ENCODE measurements at places on chromosomes 12 and 14. TPM values are rescaled to one million over a fixed set of nuclear protein-coding genes. Genes with fewer than 3 reads are reported as not detected.

The PSMB11 gene
- not detected for total RNA-seq

The OAS2 gene
- 35.4 TPM for total RNA-seq

The PRICKLE1 gene
- total RNA-seq, result 0.86 TPM

The APOLD1 gene
- total RNA-seq, result 3.1 TPM

The SLC10A1 gene
- not detected for total RNA-seq

DNA sequence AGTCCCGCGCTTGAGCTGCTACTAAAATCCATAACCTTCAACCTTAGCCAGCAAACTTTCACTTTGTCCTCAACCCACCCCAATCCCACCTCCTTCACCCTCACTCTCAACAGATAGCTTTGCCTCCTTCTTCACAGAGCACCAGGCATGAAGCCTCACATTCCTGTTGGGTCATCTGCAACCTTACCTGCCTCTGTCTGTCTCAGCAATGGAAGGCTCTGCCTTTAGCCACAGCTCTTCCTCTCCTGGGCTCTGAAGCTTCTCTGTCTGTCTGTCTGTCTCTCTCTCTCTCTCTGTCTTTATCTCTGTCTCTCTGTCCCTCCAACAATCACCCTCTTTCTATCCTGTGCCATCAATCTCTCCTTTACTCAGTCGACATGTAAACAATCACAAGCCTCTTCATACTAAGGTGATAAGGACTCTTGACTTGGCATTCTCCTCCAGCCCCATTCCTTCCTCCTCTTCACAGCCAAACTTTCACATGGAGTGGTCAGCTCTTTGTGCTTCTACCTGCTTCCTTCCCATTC is 220.8 kb downstream of the SPTSSA start:
- H3K4me3 ChIP-seq, result no peak overlapping the region
- no peaks in the 10 kb centered on the region for H3K4me1 ChIP-seq
- H3K27ac ChIP-seq, result no peak overlapping the region
- DNase-seq, result no peak
- peaks cover 2% of the 10 kb centered on the region for H3K36me3 ChIP-seq

GRCh38 chr12:50537538-50537919 is 32.7 kb downstream of the DIP2B start:
- DNase-seq, result no peak
- H3K4me3 ChIP-seq, result peak overlapping the region; percentile 41
- peaks cover 7% of the 10 kb centered on the region for H3K36me3 ChIP-seq
- no peaks in the 10 kb centered on the region for H3K27me3 ChIP-seq

- H3K27ac ChIP-seq, result peak overlapping the region; percentile 98
- no peaks in the 10 kb centered on the region for H3K36me3 ChIP-seq
- H3K27me3 ChIP-seq, result no peaks in the 10 kb centered on the region
- DNase-seq, result peak; percentile 60
- H3K4me3 ChIP-seq, result peak overlapping the region; percentile 67
Measured at GRCh38 chr12:92593734-92594402, 108.9 kb upstream of the PLEKHG7 start.

DNA sequence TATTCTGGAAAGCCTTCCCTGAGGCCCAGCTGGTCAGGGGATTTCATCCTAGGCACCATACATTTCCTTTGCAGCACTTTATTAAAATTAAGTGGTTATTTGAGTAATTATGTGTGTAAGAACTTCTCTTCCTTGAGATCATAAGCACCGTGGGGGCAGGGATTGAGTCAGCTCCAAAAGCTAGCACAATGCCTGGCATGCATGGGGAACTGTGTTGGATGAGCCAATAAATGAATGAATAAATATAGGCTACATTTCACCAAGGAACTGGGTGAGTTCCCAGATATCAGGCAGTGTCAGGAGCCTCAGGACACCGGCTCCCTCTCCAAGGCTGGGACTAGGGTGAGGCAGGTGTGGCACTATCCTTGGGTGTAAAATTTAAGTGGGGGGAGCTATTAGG is 82.8 kb upstream of the FBXO21 start:
- no peak overlapping the region for H3K27ac ChIP-seq
- no peaks in the 10 kb centered on the region for H3K36me3 ChIP-seq
- DNase-seq, result no peak
- no peaks in the 10 kb centered on the region for H3K4me1 ChIP-seq
- no peak overlapping the region for H3K4me3 ChIP-seq
- peaks cover 20% of the 10 kb centered on the region for H3K27me3 ChIP-seq

DNA sequence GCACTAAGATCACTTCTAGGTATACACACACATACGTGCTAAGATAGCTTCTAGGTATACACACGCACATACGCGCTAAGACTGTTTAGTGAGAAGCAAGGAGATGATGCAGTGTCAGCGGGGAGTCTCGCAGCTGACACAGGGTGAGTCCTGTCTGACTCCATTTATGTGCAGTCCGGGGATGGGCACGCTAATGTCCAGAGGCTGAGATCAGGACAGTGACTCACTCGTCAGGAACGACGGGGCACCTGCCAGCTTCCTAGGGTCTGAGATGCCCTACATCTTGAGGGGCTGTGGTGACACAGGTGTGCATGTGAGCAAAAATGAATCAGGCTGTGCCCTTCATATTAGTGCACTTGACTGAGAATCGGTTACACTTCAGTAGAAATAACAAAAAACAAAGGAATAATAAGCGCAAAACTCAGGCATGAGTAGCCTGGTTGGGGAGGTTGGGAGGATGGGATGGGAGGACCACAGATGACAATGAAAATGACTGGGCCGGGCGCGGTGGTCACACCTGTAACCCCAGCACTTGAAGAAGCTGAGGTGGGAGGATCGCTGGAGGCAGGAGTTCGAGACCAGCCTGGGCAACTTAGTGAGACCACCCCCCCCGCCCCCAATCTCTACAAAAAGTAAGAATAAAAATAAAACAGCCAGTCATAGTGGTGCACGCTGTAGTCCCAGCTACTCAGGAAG is 29.1 kb upstream of the ULK1 start:
- no peaks in the 10 kb centered on the region for H3K27me3 ChIP-seq
- H3K4me1 ChIP-seq, result peaks cover 11% of the 10 kb centered on the region
- H3K4me3 ChIP-seq, result no peak overlapping the region
- H3K27ac ChIP-seq, result no peak overlapping the region
- no peaks in the 10 kb centered on the region for H3K36me3 ChIP-seq

DNA sequence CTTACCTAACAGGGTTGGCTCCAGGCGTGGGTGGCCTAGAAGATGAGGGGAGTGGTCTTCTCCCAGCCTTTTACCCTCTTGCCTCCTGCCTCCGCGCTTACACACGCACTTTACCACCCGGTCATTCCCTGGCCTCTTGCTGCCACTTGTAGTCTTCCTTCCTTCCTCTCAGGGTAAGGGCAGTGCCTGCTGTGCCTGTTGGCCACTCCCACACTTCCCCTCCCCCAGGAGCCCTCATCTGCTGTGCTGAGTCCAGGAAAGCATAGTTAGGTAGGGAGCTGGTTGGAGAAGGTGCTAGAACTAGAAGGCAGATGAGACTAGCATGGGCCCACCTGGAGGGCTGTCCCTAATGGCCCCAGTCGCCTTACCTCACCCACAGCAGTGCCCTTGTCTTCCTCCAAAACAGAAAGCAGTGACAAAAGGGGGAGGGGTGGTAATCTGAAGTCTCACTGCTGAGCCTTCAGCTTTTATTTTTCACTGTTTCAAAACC is 54.3 kb upstream of the SRSF5 start:
- H3K4me3 ChIP-seq, result peak overlapping the region; percentile 28
- no peaks in the 10 kb centered on the region for H3K27me3 ChIP-seq
- peak overlapping the region; percentile 90 for H3K27ac ChIP-seq
- no peak for DNase-seq
- H3K4me1 ChIP-seq, result peaks cover 47% of the 10 kb centered on the region

DNA sequence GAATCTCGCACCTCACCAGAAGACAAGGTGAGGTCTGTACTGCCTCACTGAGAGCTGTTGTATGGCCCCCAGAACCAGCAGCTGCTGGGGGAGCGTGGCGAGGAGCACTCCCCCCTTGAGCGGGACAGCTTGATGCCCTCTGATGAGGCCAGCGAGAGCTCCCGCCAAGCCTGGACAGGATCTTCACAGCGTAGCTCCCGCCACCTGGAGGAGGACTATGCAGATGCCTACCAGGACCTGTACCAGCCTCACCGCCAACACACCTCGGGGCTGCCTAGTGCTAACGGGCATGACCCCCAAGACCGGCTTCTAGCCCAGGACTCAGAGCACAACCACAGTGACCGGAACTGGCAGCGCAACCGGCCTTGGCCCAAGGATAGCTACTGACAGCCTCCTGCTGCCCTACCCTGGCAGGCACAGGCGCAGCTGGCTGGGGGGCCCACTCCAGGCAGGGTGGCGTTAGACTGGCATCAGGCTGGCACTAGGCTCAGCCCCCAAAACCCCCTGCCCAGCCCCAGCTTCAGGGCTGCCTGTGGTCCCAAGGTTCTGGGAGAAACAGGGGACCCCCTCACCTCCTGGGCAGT is 9.3 kb downstream of the CACNB3 start:
- H3K4me1 ChIP-seq, result peaks cover 25% of the 10 kb centered on the region
- H3K27me3 ChIP-seq, result no peaks in the 10 kb centered on the region
- H3K36me3 ChIP-seq, result peaks cover 4% of the 10 kb centered on the region
- no peak overlapping the region for H3K4me3 ChIP-seq

GRCh38 chr12:110853836-110854235 is 7.0 kb downstream of the CCDC63 start:
- DNase-seq, result no peak
- H3K36me3 ChIP-seq, result no peaks in the 10 kb centered on the region
- no peak overlapping the region for H3K27ac ChIP-seq
- no peaks in the 10 kb centered on the region for H3K4me1 ChIP-seq
- no peak overlapping the region for H3K4me3 ChIP-seq

GRCh38 chr14:66746316-66747006 is 238.5 kb downstream of the GPHN start:
- no peak overlapping the region for H3K4me3 ChIP-seq
- peak overlapping the region; percentile 21 for H3K27ac ChIP-seq
- DNase-seq, result no peak
- H3K4me1 ChIP-seq, result peaks cover 2% of the 10 kb centered on the region

DNA sequence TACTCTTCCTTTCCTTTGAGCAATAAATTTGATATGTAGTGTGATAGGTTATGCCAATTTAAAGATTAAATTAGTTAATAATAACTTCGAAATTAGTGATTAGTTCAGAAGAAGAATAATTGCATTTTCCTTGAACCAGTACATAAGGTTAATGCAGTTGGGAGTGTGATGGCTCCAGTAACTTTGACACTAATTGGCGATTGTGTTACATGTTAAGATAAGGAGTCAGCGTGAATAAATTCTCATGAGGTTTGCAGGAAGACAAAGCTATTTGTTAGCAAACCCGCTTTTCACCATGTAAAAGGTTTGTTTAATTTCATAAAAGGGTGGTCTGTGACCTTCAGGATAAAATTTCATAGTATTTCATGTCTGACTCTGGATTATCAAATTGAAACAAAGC is 1226.8 kb downstream of the SLC16A7 start:
- no peak overlapping the region for H3K27ac ChIP-seq
- no peaks in the 10 kb centered on the region for H3K27me3 ChIP-seq
- no peak overlapping the region for H3K4me3 ChIP-seq

DNA sequence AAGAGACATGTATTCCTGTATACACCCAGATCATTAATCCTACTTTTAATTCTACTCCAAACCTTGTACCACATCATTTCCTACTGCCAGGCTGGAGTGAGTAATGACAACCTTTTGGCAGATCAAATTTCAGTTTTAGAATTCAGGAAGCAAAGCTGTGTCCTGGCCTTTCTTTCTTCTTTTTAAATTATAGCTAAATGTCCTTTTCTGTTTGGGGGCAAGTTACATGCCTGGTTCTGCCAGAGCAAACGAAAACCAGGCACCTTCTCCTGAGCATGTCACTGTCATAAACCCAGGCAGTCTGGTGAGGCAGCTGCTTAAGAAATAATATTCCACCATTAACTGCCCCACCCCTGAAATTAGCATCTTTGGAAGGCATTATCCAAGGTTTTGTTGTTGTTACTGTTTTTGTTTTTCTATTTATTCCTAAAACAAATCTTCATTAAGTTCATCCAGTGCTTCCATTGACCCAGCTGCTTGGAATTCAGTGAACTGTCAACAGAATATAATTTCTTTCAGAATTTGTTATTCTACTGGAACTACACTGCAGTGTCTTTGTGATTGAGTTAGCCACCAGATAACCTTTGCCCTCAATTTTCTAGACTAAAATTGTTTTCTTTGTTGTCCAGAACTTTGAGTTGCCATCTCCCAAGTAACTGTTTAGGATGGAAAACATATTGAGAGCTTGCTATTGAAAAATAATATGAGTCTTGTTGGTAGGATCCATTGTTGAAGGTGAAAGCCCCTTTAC is 33.2 kb downstream of the SAMD4A start:
- H3K4me1 ChIP-seq, result no peaks in the 10 kb centered on the region
- peaks cover 4% of the 10 kb centered on the region for H3K36me3 ChIP-seq
- no peak overlapping the region for H3K4me3 ChIP-seq
- peaks cover 28% of the 10 kb centered on the region for H3K27me3 ChIP-seq
- no peak overlapping the region for H3K27ac ChIP-seq

DNA sequence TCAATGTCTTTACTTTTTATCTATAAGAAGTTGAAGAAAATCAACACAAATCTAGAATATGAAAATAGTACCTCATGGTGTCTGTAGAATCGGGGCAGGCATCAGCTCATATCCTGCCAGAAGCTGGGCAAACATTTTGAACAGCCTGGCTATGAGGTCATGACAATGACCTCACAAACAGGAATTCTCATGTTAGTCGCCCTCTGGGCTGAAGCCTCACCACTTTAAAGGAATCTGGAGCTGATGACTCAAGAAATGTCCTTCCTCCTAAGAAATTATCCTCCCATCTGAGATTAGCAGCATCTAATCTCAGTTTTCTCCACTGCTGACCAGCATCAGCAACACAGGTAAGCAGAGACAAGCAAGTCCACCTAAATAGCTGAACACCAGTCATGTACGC is 27.1 kb downstream of the CLIP1 start:
- no peaks in the 10 kb centered on the region for H3K27me3 ChIP-seq
- no peak overlapping the region for H3K4me3 ChIP-seq
- H3K27ac ChIP-seq, result peak overlapping the region; percentile 14
- peaks cover 22% of the 10 kb centered on the region for H3K4me1 ChIP-seq

- H3K4me3 ChIP-seq, result no peak overlapping the region
- peaks cover 31% of the 10 kb centered on the region for H3K27me3 ChIP-seq
- peaks cover 3% of the 10 kb centered on the region for H3K4me1 ChIP-seq
- no peaks in the 10 kb centered on the region for H3K36me3 ChIP-seq
Measured at GRCh38 chr14:32510815-32511214, 181.7 kb downstream of the AKAP6 start.

GRCh38 chr12:117040496-117040895 is 58.7 kb downstream of the TESC start:
- no peaks in the 10 kb centered on the region for H3K4me1 ChIP-seq
- H3K4me3 ChIP-seq, result no peak overlapping the region
- no peaks in the 10 kb centered on the region for H3K36me3 ChIP-seq
- no peak overlapping the region for H3K27ac ChIP-seq

- DNase-seq, result no peak
- peaks cover 56% of the 10 kb centered on the region for H3K4me1 ChIP-seq
- peaks cover 10% of the 10 kb centered on the region for H3K36me3 ChIP-seq
- no peaks in the 10 kb centered on the region for H3K27me3 ChIP-seq
- peak overlapping the region; percentile 83 for H3K4me3 ChIP-seq
Measured at GRCh38 chr12:96235484-96235826, 41.3 kb downstream of the ELK3 start.

DNA sequence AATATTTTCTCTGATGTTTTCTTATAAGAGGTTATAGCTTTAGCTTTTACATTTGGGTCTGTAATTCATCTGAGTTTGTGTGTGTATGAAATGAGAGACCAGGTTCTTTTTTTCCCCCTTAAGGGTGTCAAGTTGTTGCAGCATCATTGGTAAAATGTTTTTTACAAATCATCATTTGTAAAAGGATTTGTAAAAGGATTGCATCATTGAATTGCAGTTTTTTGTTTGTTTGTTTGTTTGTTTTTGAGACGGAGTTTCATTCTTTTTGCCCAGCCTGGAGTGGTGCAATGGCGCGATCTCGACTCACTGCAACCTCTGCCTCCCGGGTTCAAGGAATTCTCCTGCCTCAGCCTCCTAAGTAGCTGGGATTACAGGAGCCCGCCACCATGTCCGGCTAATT is 31.1 kb downstream of the MAPKAPK5 start:
- H3K4me3 ChIP-seq, result no peak overlapping the region
- H3K27ac ChIP-seq, result no peak overlapping the region
